ENCODE measurements at places on chromosomes 5 and 9.

DNA sequence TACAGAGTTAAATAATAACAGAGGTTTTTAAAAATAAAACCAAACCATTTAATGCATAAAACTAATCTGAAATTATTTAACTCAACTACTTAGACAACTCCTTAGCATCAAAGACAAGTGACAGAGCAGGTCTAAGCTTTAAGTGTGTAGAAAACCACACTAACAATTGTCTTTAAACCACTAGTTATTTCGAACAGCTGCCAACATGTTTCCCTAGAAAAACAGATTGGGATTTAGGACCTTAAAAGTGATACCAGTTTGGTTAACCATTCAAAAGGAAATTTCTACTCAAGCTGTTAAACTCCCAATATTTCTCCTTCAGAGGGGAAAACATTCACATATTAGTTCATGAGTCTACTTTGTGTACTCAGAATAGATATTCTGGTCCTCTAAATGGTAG lies 208.7 kb downstream of the BNC2 start:
- DNase-seq: no peak

DNA sequence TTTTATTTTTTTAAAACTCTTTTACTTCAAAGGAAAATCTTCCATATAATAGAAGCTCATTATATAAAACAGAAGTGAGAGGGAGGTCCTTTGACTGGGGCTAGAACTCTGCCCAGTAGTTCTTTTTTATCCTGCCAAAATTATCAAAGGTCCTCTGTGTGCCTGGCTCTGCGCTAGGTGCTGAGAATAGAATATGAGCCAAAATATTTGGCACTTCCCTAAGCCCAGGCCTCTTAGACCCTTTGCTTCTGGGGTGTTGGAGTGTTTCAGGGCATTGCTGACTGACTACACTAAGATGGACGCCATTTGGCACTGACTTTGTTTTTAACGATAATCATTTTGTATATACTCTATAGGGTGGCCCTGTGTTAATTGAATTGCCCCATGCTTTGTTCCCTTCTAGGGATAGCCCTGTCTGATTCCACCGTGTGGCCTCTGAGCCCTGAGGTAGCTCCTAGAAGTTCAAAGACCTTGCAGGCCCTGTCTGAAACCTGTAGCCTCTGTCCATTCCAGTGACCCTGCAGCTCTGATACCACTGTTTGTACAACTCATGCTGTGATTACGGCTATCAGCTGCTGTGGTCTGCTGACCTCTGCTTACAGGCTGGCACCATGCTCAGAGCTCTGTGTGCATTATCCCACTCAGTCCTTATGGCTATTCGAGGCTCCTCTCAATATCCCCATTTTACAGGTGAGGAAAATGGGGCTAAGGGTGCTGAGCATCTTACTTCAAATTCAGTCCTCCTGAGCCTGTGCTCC lies 84.3 kb upstream of the SHB start:
- DNase-seq: no peak

GRCh38 chr5:93887678-93888077 lies 146.3 kb upstream of the POU5F2 start:
- no peak for DNase-seq

DNA sequence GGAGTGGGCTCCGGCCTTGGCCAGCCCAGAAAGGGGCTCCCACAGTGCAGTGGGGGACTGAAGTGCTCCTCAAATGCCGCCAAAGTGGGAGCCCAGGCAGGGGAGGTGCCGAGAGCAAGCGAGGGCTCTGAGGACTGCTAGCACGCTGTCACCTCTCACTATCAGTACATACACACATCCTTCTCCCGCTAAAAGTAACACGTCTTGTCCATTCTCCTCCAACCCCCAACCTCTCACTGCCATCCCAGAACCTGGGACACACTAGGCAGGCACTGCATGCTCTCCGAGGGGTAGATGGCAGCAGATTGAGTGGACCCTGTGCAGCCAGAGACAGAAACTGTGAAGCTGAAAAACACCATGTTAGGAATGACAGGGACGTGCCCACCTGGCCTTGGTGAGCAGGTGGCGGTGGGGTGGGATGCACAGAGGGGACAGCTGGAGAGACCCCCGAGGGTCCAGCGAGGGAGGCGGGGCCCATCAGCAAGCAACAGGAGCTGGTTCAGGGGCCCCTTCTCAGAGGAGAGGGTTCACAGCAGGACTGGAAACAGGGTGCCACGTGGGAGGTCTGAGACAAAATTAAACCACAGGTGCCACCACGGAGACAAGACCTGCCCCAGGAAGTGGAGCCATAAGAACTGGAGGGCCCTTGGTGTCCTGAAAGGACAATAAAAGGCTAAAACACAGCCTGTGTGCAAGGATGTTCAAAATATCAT lies 16.9 kb downstream of the SEMA4D start:
- no peak for DNase-seq

- DNase-seq: no peak
Measured at GRCh38 chr9:121935739-121936138, 157.4 kb downstream of the TTLL11 start.

GRCh38 chr5:65062469-65063083 lies 293.8 kb downstream of the CWC27 start:
- DNase-seq: no peak

DNA sequence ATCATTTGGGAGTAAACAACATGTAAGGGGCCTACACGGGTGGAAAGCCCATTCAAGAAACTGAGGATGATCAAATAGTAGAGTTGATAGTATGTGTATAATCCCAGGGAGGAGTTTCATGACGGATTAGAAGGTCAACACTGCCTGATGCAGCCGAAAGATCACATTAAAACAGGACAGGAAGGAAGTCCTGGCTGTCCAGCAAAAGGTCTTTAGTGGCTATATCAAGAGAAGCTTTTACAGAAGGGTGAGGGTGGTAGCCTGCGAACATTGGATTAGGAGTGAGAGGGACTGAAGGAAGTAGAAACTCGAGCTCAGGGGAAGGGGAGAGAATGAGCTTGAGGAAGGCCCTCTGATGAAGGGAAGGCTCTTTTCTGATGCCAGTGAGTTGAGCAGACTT lies 36.0 kb downstream of the DOCK8 start:
- no peak for DNase-seq

DNA sequence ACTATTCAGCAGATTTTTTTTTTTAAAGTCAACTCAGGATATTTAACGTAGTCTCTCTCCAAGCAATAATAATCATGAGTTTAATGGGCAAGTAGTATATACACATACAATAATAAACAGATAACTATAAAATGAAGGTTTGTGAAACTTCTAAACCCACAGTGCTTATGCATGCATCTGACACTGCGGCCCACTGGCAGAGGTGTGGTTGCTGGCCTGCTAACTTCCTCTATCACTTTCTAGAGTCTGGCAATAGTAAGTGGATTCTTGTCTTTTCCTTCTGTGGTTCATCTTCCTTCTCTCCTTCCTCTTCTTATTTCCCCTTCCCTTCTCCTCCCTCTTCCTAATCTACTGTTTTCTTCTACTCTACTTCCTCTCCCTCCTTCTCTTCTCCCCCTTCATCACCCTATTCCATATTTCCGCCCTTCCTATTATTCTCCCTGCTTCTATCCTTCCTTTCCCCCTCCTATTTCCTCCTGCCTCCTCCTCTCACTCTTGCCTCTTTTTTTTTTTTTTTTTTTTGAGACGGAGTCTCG lies 18.6 kb upstream of the AGXT2 start:
- no peak for DNase-seq

DNA sequence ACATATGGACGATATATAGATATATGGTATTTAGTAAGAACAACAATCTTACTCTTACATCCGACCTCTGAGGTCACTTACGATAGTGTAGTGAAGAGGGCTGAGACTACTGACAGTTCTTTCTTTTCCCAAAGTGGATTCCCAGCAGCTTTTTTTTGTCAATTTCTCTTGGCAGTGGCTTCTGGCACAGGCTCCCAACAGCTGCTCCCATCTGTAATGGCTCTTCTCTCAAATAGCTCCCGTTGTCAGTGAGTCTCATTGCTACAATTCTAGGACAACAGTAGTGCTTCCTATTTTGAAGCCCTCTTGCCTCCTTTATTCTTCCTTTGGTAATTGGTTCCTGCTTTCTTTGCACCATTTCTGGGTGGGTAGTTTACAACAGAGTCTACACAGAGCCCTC lies 68.4 kb downstream of the SLC25A46 start:
- no peak for DNase-seq

DNA sequence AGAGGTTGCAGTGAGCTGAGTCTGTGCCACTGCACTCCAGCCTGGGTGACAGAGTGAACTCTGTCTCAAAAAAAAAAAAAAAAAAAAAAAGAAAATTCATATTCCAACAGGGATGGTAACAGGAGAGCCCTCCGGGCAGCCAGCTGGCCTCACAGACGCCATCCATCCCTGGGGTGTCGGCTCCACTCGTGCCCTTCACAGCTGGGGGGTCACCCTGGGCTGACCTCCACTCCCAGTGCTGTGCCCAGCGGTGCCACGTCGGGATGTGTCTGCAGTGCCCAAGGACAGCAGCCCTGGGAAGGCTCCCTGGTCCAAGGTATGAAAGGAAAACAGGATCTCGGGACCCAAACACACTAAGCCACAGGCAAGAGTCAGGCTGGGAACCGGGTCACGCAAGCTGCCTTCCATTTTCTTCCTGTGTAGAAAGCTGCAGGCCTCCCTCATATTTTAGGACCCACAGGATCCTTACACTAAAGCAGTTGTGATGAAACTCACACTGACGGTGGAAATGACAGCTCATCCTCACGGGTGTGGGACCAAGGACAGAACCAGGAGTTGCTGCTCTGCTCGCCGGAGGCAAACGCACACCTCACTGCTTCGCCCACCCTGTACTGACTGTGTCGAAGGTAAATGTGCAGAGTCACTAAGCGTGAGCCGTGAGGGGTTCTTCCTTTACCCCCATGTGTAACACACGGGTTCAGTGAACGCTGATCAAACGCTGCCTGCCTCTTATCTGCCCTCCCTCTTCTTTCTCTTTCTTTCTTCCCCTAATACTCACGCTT lies 5.3 kb downstream of the SLC12A7 start:
- no peak for DNase-seq

DNA sequence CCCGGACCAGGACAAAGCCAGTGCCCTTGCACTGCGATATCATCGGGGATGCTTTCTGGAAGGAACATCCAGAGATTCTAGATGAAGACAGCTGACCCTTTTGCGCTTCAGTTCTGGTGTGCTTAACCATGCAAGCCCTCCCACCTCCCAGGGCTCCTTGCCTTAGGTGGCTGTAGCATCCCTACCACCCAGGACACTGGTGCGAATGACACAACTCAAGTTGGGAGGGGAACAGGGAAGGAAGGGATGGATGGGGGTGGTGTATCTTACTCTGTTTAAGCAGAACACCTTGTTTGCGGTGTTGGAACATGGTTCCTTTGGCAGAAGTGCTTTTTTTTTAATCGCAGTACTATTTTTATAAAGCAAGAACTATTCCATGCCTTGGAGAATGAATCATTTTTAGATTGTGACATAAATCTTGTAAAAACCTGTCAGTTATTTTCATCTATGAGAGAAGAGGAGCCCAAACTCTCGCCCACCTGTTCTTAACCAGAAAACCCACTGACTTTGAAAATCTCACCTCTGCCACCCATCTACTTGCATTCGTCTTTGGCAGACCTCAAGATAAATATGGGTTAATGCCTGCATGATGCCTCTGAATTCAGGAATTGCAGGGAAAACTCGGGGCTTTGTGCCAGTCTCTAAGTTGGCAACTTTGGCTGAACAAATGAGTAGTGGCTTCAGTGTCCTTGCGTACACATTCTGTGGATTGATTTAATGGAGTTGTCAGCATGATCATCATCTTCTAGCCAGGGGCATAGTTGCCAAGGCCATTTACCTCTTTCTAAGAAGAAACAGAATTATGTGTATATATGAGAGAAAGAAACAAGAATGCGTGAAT lies 3.9 kb upstream of the LSM11 start:
- no peak for DNase-seq

GRCh38 chr9:109629615-109630014 lies 131.5 kb upstream of the PTPN3 start:
- no peak for DNase-seq

DNA sequence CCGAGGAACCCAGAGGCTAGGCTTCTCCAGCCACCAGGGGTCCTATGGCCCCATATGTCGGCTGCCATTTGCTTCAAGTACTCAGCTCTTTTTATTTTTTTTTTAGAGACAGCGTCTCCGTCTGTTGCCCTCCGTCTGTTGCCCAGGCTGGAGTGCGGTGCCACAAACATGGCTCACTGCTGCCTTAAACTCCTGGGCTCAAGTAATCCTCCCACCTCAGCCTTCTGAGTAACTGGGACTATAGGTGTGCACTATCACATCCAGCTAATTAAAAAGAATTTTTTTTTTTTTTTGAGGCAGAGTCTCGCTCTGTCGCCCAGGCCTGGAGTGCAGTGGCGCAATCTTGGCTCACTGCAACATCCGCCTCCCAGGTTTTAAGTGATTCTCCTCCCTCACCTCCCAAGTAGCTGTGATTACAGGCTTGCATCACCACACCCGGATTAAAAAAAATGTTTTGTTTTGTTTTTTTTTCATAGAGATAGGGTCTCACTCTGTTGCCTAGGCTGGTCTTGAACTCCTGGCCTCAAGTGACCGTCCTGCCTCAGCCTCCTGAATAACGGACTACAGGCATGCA lies 8.9 kb downstream of the CERCAM start:
- no peak for DNase-seq

DNA sequence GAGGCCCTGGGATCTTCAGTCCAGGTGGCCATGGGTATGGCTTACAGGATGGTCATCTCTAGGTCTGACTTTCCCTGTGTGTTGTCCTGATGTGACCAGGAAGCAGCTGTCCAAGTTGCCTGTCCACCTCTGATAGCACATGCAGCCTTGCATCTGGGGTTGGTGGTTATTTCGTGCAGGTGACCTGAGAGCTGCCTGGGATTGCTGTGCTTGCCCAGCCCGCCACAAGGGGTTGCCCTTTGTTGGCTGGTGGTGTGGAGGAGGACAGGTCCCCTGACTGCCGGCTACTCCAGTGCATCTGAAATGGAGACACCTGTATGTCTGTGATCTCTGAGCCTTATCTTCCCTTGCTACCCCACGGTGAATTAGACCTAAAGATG lies 212.6 kb downstream of the ARHGAP26 start:
- DNase-seq: no peak

- DNase-seq: no peak
Measured at GRCh38 chr5:42059291-42059690, 134.2 kb downstream of the FBXO4 start.

GRCh38 chr9:137302118-137302448 lies at the start of gene NRARP:
NRARP (minus strand) TSS chr9:137302271; CDS start chr9:137301928, 343 bp downstream.
- DNase-seq: peak; percentile 77

DNA sequence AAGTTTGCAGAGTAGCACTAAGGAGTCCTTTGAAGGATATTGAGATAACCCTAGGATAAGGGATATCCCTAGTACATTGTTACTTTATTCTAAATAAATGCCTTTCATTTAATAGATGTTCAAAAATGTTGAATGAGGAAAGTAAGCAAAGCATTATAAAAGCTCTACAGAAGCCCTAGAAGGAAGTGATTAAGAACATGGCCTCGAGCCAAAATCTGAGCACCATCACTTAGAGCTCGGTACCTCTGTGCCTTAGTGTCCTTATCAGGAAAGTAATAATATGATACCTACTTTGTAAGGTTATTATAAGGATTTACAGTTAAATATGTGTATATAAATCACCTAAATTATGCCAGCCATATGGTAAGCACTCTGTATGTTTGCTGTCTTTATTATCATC lies 242.6 kb downstream of the KIAA0825 start:
- no peak for DNase-seq

All from activated CD8-positive, alpha-beta memory T cell treated with anti-CD3 and anti-CD28 coated beads for 48 hours (primary cell).